ENCODE measurements at places on chromosomes 5 and 9. TPM values are rescaled to one million over a fixed set of nuclear protein-coding genes. Genes with fewer than 3 reads are reported as not detected.
A peak's percentile ranks its signal among the peaks of the same experiment; 100 is the strongest.

OR13D1 gene
- not detected for polyA plus RNA-seq

MLANA gene
- not detected for polyA plus RNA-seq

PDCD1LG2 gene
- 0.60 TPM for polyA plus RNA-seq

PCDHA13 gene
- 0.10 TPM for polyA plus RNA-seq

TRIM36 gene
- 5.0 TPM for polyA plus RNA-seq

DIPK1B gene
- 0.23 TPM for polyA plus RNA-seq

HAVCR1 gene
- polyA plus RNA-seq: 1.5 TPM

ZMAT2 gene
- polyA plus RNA-seq: 74.5 TPM

- no peak for DNase-seq
Measured at GRCh38 chr5:164185000-164185399, 679.6 kb downstream of the MAT2B start.

DNA sequence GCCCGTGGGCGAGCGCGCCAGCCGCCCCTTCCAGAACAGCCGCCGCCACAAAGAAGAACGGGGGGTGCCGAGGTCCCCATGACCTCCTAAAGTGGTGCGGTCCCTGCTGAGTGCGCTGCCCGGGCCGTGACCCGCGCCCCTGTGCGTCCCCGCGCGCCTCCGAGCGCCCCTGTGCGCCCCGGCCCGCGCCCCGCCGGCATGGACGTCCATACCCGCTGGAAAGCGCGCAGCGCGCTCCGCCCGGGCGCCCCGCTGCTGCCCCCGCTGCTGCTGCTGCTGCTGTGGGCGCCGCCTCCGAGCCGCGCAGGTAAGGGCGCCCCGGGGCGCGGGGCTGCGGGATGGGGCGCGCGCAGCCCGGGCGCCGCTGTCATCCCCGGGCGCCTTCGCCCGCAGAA is 384 bp downstream of the COL5A1 start:
- no peak for DNase-seq

GRCh38 chr5:180090098-180090768 is 18.7 kb upstream of the RNF130 start:
- peak; percentile 84 for DNase-seq

GRCh38 chr9:124507880-124508423 is 753 bp upstream of the NR5A1 start:
- DNase-seq: no peak

DNA sequence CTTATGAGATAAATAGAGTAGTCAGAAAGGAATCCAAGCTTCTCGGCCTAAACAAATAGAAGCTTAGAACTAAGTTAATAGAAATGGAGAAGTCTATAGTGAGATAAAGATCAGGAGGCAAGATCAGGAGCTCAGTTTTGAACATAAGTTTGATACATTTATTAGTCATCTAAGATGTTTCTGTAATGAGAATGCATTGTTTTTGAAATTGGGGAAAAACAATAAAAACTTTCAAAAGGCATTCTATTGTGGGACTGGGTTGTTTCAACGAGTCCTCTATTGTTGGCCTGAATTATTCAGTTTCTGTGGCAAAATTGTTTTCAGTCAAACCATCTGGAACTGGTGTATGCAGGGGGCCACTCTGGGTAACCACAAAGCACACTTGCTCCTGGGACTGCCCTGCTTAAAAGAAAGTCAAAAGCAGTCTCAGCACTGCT is 181.0 kb upstream of the CLINT1 start:
- DNase-seq: no peak

- no peak for DNase-seq
Measured at GRCh38 chr5:17219469-17219868, 2.0 kb downstream of the BASP1 start.

All from sigmoid colon (tissue), 7 donors.